GM10248 (cell line): ENCODE measurements at places on chromosomes 7 and 10.
A peak's percentile ranks its signal among the peaks of the same experiment; 100 is the strongest.

DNA sequence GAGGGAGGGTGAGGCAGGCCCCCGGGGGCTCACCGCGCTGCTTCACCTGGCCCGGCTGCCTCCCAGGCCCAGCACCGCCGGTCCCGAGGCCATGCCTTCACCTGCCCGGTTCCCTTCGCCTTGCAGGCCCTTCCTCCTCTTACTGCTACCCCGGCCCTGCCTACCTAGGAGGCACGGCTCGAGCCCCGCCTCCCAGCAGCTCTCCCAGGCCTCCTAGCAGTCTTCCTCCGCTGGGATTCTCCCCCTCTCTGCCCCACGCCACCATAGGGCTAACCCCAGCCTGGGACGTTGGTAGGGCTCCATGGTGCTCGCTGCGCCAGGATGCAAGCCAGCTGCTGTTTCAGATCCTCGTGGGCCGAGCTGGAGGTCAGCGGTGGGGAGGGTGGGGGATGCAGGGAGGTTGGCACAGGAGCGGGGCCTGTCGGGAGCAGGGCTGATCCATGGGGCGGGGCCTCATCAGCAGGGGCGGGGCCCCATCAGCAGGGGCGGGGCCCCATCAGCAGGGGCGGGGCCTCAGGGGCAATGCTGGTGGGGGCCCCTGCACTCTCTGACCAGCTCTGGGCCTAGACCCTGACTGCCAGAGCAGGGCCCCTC is 63.3 kb downstream of the RASGEF1A start:
- DNase-seq = no peak

GRCh38 chr10:54797636-54798321 is 3.3 kb downstream of the PCDH15 start:
- no peak for DNase-seq

GRCh38 chr7:154916381-154916780 is 86.5 kb downstream of the PAXIP1 start:
- no peak for DNase-seq

DNA sequence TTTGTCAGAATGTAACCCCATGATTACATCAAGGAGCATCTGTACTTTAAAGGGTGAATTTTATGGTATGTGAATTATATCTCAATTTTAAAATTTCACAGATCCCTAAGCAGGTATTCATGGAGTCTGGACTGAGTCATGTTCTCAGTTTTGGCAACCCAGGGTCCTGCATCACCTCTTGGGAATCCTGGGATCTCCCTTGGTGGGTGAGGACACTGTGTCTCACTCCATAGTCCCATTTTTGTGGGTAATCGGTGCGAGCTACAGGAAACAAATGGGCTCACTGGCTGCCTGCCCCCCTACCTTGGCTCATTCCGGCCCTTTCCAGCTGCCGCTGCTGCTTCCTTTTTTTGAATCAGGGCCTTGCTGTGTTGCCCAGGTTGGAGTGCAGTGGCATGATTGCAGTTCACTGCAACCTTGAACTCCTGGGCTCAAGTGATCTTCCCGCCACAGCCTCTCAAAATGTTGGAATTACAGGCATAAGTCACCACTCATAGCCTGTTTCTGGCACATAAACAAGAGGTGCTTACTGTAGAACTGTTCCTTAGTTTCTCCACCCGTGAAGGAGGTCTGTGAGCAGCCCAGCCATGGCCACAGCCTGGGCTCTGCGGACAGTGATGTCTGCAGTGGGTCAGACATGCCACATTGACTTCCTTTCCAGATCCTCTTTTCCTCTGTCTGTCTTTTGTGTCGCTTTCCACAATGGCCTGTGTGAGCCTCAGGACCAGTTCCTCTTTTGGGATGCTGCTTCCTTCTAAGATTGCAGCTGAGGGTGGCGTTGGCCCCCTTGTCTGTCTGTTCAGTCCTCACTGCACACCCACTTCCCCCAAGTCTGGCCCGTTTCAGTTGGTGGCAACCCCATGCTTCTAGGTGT is 14.5 kb downstream of the PALD1 start:
- DNase-seq = no peak

DNA sequence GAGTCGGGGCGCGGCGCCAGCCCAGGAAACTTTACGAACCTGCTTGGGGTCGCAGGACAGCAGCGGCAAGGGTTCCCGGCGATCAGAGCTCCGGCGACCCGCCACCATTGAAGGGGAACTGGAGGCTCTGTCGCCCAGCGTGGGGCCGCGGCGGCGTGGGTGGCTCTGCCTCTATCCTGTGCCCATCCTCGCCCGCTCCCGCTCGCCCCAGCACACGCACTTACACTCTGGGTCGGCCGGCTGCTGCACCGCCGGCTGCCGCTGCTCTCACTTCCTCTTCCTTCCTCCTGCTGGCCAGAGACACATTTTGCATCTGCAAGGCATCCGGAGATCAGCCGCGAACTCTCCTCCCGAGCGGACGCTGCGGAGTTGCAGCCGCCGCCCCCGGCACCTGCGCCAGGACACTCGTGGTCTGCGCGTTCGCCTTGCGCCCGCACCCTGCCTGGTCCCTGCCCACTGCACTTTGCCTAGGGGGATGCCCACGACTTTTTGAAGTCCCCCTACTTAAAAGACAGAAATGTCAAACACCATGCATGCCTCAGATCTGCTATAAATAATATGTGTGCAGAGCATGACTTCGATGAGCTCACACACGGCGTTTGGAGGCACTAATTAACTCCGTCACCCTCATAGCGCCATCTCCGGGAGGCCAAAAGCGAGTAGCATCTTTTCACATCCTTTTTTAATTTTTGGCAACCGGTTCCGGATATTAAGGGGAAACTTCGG is at the start of gene ELMO1:
Gene ELMO1, minus strand, starts transcription at position 229 of the 726 bp plus-strand sequence. CDS start 106,174 bp downstream, outside the sequence.
- DNase-seq = peak; percentile 89

GRCh38 chr7:75966190-75966961 is 28.0 kb downstream of the TMEM120A start:
- no peak for DNase-seq

DNA sequence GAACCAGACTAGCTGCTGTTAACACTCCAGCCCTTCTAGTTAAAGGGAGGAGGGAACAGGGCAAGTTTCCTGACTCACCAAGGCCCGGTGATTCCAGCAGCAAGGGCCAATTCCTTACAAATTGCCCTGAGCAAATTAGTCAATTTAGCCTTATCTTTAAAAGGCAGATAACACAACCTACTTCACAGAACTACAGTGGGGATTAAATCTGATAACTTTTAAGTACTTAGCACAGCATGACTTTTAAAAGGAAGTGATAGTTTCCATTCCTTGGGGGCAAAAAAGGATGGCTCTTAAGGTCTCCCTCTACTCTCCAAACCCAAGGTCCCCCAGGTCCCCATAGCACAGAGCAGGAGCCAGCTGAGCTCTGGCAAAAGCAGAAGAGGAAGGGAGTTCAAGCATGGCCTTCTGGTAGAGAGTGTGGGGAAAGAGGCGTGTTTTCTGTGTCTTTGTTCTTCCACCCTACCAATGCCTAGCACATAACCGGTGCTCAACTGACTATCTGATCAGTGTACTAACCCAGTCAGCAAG is 4.0 kb downstream of the CDCA7L start:
- no peak for DNase-seq

GRCh38 chr10:78041170-78042057 is 7.8 kb downstream of the RPS24 start:
- no peak for DNase-seq

DNA sequence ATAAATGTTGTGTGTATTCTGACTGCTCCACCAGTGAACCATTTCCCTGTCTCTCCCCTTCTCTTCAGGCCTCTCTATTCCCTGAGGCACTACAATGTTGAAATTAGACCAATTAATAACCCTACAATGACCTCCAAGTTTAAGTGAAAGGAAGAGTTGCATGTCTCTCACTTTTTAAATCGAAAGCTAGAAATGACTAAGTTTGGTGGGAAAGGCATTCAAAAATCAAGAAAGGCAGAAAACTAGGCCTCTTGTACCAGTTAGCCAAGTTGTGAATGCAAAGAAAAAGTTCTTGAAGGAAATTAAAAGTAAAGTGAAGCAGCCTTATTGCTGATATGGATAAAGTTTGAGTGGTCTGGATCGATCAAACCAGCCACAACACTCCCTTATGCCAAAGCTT is 198.3 kb upstream of the YAE1 start:
- DNase-seq = no peak

- no peak for DNase-seq
These were observed 177.4 kb downstream of the HECW1 start for GRCh38 chr7:43289826-43290225.

- DNase-seq = no peak
These were observed 6.7 kb upstream of the MAFK start for GRCh38 chr7:1523844-1524243.

DNA sequence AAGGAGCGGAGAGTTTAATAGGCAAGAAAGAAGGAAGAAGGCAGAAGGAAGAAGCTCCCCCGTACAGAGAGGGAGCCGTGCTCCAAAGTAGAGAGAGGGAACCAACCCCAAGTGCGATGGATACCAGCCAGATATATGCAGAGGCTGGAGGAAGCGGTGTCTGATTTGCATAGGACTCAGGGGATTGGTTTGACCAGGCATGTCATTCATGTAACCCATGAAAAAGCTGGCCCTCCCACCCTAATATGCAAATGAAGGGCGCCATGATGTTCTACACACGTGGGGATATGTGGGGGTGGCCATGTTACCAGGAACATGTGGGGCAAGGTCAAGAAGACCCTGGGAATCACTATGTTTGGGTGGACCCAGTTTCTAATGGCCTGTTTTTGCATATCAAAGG is 40.6 kb upstream of the FAM3C start:
- no peak for DNase-seq

- no peak for DNase-seq
These were observed 79.9 kb downstream of the ZMIZ1 start for GRCh38 chr10:79148452-79149344.

DNA sequence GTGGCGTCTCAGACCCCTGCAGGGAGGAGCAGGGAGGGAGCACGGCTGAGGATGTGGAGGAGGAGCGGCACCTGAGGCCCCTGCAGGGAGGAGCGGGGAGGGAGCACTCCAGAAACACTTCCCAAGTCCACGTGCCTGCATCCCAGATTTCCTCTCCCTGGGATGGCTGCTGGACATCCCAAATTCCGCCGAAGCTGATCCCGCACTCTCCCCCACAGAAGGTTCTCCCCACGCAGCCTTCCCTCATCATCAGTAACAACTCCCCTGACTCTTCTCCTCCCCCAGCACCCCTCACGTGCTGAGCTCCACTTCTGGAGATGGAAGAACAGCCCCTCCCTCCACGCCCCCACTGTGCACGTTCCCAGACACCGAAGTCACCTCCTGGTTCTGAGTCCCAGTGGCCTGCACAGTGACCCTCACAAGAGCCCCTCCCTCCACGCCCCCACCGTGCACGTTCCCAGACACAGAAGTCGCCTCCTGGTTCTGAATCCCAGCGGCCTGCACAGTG is 17.8 kb upstream of the FOXL3 start:
- no peak for DNase-seq

DNA sequence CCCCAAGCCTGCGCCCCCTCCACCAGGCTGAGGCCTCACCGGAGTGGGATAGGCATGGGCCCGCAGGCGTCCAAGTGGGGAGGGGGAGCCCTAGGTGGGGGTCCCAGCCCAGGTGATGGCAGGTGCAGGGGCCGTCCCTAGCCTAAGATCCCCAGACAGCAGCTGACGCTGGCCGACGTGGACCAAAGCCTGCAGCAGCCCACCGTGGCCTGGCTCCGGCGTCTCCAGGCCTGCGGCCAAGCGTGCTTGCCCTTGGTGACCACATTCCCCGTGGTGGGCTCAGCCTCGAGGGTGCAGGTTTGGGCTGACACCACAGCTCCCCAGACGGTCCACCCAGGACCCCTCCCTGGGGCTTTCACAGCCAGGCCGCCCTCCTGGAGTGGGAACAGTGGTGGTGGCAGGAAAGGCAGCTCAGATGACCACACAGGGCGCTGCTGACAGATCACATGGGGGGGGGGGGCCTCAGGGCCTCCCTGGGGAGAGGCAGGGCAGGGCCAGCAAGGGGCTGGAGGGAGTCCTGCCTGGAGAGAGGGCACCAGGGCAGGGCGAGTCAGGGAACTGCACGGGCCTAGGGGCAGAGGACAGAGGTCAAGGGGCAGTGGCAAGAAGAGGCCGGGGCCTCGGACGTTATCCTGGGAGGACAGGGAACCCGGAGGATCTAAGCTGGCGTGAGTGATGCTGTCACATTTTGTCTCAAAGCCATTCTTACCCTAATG is 767 bp upstream of the ADAM8 start:
- no peak for DNase-seq

- no peak for DNase-seq
These were observed 18.1 kb upstream of the ZNF273 start for GRCh38 chr7:64884913-64885370.

- no peak for DNase-seq
These were observed 364.2 kb downstream of the AUTS2 start for GRCh38 chr7:69962186-69963065.

DNA sequence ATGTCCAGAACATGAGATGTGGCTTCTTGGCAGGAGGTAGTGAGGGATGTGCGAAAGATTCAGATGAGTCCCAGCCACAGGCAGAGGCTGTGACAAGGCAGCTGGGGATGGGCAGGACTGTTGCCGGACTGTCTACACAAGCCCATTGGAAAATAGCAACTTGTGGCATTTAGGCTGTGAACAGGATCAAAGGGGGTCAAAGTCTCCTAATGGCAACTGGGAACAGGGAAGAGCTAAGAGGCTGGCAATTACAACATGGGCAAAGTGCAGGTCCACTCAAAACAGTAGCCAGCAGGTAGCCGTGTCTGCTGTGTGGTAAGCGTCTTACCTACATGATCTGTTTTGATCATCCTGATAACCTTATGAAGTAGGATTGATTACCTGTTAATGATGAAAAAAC is 254.2 kb upstream of the ZNF32 start:
- no peak for DNase-seq

GRCh38 chr7:77461246-77461645 is 45.1 kb upstream of the GSAP start:
- no peak for DNase-seq

GRCh38 chr10:132943058-132943790 is 854 bp upstream of the CFAP46 start:
- DNase-seq = no peak

- no peak for DNase-seq
These were observed 503.9 kb downstream of the SUGCT start for GRCh38 chr7:40638545-40639320.

- DNase-seq = peak; percentile 83
These were observed 4.2 kb upstream of the UPP1 start for GRCh38 chr7:48084727-48085432.

DNA sequence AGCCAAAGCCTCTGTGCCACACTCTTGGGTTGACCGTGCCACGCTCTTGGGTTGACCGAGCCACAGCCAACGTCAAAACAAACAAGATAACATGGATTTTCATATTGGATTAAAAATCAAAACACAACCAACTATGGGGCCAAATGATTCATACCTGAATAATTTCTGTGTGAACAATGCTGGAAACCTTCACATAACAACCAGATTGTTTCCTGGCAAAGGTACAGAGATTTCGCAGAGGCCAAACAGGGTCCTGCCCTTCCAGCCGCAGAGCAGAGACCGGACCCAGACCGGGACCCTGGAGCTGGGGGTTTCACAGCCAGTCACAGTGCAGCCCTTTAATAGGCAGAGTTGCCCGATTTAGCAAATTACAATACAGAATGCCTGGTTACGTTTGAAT is 40.5 kb downstream of the ITIH5 start:
- no peak for DNase-seq
